ENCODE measurements at places on chromosomes 5 and 9.

DNA sequence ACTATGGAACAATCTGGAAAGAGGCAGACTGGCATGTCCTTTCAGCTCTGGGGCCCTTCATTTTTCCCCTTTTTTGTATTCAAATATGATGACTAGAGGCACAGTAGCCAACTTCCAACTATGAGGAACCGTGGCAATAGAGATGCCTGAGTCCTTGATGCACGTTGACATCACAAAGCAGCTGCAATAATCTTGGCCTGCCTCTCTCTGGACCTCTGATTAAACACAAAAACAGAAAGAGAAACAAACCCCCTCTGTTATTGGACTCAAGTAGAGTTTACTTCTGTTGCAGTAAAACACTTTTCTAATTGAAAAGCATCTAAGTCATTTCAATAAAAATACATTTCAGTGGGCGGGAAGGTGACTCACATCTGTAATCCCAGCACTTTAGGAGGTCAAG, 122.2 kb upstream of the GRAMD2B start:
- DNase-seq: no peak

DNA sequence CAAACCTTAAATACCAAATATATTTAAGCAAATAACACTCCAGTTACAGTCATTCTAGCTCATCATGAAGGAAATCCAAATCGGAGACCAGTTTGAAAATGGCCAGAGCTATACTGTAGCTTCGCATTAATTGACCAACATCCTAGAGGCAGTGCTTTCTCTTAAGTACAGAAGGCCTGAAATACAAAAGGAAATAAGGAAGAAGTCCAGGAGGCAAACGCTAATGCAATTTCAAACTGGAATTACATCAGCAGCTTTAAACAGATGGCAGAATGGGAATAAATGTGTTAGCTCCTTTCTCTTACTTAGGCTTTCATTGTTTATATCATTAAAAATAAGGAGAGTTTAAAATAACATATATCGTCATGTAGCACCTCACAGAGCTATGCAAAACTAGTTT, 197.0 kb downstream of the SEC61B start:
- no peak for DNase-seq

DNA sequence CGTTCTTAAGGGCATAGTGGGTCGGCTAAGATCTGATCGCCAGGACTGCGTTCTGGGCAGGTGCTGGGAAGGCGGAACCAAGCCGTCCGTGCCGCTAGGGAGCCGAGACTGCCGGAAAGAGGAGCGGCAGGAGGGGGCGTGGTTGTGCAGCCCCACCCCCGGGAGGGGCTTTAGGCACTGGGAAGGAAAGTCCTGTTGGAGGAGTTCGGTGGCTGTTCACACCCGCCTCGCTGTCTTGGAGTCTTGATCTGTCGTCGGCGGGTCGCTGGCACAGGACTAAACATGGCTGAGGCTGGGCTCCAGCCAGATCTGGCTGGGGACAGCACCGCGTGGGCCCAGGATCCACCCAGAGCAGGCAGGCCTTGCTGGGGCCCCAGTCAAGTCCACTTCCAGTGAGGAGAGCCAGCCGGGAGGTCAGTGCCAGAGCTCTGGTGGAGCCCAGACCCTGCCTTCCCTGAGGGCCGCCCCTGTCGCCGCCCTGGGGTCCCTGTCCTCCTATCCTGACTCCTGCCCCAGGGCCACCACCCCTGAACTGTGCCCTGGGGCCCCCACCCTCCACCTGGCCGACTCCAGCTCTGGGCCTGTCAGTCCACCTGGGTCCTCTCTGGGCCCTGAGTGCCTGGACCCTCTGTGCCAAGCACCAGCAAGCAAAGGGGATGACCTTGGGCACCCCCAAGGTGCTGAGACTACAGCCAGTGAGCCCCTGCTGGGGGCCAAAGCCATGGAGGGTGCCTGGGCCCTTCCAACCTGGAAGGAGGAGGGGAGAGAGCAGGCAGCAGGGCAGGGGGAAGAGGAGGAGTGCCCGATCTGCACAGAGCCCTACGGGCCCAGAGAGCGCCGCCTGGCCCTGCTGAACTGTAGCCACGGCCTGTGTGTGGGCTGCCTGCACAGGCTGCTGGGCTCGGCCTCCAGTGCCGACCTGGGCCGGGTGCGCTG, 4.5 kb downstream of the RNF208 start:
- no peak for DNase-seq

- no peak for DNase-seq
Measured at GRCh38 chr5:119338326-119338946, 17.4 kb upstream of the TNFAIP8 start.

GRCh38 chr9:99226054-99226453, 4.0 kb downstream of the SEC61B start:
- DNase-seq: no peak

DNA sequence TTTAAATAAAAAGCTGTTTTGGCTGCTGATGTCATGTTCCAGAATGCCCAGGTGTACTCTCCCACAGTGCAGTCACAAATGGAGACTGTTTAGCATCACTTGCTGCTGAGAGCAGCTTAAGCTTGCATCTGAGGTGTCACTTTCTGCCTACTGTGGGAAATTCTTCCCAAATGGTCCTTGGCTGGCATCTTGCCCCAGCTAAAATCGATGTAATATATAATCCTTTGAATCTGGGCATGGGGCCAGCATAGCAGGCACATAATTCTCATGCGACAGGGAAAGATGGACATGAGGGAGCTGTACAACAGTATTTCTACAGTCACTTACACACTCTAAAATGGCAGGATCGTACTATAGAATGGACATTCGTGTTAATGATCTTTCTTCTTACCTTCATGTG, 144.3 kb downstream of the MACIR start:
- DNase-seq: no peak

- DNase-seq: no peak
Measured at GRCh38 chr5:10338686-10339057, 14.8 kb upstream of the MARCHF6 start.

- DNase-seq: no peak
Measured at GRCh38 chr9:91359083-91359482, 2.6 kb downstream of the AUH start.

DNA sequence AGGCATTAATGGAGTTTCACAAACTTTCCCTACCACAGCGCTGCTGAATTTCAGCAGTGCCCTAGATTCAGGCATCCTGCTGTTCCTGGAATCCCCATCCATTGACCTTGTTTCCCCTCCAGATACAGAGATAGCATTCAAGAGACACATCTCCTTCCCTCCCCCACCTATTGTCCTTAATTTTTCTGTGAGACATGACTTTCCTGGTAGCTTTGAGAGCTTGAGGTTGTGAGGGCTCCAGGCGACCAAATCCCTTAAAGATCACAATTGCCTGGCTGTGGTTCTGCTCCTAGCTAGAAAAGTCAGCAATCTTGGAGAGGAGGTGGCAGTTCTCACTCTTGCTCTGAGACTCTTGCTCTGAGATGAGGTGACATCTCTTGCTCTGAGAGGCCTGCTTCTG, 48.0 kb downstream of the PRR16 start:
- DNase-seq: no peak

DNA sequence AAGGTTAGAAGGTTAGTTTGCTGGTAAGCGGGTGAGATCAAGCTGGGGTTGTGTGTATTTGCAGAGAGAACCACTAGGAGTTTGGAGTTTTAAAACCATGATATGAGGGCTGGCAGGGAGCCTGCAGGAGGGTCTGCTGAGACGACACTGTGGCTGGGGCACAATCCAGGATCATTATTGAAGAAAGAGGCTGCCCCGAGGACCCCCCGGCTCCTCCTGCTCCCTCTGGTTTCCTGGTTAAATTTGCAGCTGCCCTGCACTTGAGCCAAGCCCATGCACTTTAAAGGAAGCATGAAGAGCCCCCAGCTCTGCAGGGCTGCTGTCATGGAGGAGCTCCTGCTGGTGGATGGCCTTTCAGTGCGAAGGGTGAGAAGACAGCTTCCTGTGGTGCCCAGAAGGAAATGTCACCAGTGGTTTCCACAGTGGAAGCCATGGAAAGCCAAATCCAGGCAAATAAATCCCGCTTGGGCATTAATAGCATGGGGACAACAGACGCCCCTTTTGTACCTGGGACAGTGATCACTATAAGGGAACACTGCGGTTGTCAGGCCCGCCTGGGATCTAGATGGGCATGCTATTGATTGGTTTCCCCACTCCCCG, 140.7 kb downstream of the NSG2 start:
- DNase-seq: no peak

GRCh38 chr9:18114559-18115475, 359.1 kb upstream of the ADAMTSL1 start:
- no peak for DNase-seq

- DNase-seq: no peak
Measured at GRCh38 chr5:115389799-115390382, 93.4 kb upstream of the CCDC112 start.

GRCh38 chr5:53249529-53250200, 140.1 kb upstream of the MOCS2 start:
- peak; percentile 6 for DNase-seq

DNA sequence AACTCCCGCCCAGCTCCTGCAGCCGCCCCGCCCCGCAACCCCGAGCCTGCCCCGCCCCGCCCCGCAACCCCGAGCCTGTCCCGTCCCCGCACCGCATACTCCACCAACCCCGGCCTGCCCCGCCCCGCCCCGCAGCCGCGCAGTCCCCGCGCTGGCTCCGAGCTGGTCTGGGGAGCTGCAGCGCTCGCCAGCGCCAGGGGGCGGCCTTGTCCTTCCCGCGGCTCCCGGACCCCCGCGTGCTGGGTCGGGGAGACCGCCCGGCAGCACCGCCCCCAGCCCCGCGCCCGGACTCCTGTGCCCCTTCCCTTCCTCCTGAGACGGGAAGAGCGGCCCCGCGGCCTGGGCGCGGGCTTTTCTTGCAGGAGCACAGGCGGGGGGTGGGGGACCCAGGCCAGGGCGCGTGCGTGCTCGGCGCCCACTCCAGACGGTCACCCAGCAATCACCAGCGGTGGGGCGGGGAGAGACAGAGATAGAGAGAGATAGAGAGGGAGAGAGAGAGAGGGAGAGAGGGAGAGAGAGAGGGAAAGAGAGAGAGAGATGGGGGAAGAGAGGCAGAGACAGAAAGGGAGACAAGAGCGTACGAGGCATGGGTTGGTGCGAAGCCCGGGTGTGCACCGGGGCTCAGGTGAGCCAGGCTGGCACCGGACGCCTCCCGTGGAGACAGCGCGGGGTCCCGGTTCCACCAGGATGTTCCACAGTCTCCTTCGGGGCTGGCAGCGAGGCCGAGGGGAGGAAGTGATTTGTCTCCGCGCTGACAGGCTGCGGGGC, 14.7 kb upstream of the TMEM250 start:
- peak; percentile 55 for DNase-seq

DNA sequence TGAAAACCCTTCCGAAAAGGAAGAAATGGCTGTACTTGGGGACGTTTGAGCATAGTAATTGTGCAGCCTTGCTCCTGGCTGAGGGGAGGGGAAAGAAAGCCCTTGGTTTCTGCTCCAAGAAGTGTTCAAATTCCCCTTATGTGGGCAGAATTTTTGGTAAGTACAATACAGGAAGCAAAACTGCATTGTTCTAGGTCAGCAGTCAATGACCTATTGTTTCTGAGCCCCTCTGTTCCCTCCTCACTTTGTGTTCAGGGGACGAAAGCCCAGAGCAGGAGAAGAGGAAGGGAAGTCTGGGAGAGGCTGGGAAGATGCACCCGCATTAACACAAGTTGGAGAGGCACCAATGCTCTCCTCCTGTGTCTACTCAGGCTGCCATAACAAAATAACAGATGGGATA, 11.9 kb downstream of the BASP1 start:
- no peak for DNase-seq

GRCh38 chr9:20997503-20998076, 33.9 kb downstream of the HACD4 start:
- no peak for DNase-seq

GRCh38 chr5:97037819-97038218, 101.9 kb downstream of the LNPEP start:
- DNase-seq: no peak

GRCh38 chr5:60700416-60700757, 421 bp upstream of the DEPDC1B start:
- no peak for DNase-seq

- DNase-seq: no peak
Measured at GRCh38 chr9:37364136-37364535, 58.4 kb upstream of the GRHPR start.

DNA sequence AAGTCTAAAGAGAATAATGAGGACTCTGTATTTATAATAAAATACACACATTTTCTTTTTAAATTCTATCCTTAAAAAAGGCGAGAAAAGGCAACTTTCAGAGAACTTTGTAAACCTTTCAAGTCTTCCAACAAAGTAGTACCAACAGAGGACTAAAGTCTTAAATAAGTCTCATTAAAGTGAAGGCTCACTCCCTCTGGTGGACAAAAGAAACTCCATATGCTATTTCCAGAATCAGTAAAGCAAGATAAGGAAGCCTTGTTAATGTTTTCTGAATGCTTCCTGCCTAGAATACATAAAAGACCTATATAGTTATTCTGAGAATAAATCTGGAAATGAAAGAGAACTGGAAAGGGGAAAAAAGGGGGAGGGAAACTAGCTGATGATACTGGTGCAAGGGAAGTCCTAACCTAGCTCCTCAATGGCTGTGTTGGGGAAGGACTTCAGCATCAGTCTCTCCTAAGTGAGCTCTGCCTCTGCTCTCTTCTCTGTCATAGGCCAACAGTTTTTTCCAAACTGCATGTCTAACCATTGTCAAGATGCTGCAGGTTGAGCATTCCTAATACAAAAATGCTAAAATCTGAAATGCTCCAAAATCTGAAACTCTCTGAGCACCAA, 7.2 kb downstream of the HMGCS1 start:
- peak; percentile 19 for DNase-seq

GRCh38 chr5:1885868-1886845, 3.4 kb upstream of the IRX4 start:
- DNase-seq: no peak

GRCh38 chr9:133614678-133615077, 5.5 kb upstream of the FAM163B start:
- DNase-seq: no peak

- DNase-seq: no peak
Measured at GRCh38 chr5:150066901-150067396, 19.4 kb downstream of the CSF1R start.

DNA sequence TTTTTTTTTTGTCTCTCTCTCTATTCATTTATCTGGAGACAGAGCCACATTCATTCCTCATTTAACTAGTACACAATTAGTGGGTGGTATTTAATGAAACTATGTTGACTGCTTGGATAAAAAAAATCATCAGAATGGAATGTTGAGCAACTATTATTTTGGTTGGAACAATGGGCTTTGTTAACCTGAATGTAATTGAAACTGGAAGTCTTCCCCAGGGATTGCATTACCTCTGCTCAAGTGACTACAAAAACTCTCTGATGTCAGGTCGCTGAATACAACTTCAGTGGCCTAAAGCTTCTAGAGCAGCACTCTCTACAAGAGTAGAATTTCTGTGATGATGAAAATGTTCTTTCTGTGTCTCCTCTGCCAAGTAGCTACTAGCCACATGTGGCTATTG, 295.8 kb downstream of the DEPDC1B start:
- no peak for DNase-seq

DNA sequence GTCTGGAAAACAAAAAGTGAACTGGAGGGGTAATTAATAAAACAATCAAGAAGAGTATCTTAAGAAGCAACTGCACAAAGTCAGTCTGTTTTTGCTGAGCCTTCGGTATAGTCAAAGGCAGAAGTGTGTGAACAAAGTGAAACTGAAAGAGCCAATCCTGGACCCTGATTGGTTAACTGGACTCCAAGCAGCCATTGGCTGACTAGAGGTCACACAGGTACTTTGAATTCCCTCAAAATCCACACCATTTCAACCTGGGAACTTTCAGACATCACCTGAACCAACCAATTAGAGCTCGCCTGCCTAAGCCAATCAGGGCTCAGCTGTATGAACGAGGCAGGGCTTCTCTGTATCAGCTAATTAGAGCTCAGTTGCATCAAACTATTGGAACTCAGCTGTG, 286.7 kb downstream of the TLE4 start:
- DNase-seq: no peak

GRCh38 chr5:64972591-64972990, 203.9 kb downstream of the CWC27 start:
- no peak for DNase-seq
